Stimulated activated CD8-positive, alpha-beta memory T cell treated with anti-CD3 and anti-CD28 coated beads, Interleukin-15, amount 100 ng/mL, for 1 hour (primary cell): ENCODE measurements at places on chromosomes 2 and 18.
A peak's percentile ranks its signal among the peaks of the same experiment; 100 is the strongest.

DNA sequence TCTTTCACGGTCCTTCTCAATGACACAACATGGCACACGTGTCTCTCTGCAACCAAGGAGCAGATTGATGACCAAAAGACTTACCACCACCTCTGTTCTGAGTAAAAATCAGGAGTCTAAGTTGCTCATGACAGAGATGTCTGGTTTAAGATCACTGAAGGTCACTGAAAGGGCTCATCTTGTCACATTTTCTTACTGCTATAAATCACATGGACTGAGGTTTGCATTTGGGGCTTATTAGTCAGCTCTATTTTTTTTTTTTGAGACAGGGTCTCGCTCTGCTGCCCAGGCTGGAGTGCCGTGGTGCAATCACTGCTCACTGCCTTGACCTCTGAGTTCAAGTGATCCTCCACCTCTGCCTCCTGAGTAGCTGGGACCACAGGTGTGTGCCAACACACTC is 19.4 kb downstream of the CFLAR start:
- no peak for DNase-seq

- no peak for DNase-seq
Measured at GRCh38 chr2:176135035-176135440, 5.5 kb downstream of the HOXD8 start.

DNA sequence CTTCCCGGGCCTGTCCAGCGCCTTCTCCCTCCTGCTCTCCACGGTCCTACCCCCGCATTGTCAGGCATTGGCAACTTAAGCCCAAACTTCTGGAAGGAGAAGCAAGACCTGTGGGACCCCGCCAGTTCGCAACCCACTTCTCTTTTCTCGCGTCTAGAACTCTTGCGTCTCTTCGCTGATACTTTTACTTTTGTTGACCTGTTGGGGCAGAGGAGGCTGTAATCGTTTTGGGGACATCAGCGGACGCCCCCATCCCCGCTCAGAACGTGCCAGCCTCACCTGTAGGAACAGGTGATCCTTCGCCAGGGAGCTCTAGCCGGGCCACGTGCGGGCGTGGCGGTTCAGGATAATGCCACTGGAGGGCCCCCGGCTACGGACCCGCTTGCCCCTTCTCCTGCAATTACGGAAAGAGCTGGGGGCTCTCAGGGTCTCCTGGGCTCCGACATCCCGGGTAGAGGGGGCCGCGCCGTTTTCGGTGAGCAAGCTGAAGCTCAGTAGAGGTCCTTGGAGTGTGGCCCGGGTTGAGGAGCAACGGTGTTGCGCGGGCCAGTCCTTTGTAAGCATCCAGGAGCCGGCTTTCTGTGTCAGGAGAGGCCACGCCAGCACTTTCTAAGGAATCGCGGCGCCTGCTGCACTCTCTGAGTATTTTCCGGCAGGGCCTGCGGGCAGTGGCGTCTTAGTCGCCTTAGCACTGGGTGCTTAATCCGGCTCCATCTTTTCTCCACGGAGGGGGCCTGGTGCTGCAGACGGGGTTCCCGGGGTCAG is 1.6 kb downstream of the MTCL1 start:
- DNase-seq, result no peak

GRCh38 chr18:79951545-79952455 is at the start of gene SLC66A2:
Gene SLC66A2, minus strand, starts transcription at chr18:79951653. Its CDS starts 727 bp downstream, at chr18:79950926.
- peak; percentile 94 for DNase-seq

GRCh38 chr2:6872394-6872793 is 5.2 kb upstream of the RSAD2 start:
- no peak for DNase-seq

DNA sequence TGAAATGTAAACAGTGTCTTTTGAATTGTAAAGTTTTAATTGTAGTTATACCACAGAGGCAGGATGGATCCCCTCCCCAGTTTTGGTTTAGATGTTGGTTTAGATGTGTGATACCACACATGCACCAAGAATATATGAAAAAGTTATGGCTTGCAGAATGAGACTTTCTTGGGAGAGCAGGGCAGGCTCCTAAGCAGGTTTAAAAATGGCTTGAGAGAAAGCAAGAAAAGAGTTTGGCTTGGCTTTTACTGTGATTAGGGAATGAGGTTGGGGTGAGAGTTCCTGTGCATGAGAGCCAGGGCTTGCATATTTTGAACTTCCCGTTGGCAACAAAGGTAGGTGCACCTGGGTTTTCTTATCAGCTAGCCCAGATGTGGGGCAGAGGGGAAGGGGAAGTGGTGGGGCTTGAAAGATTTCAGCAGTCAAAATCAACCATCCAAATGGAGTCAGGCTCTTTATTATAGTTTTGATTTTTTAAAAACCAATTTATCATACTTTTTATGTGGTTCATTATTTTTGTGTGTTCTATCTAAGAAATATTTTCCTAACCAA is 246.9 kb downstream of the MTX2 start:
- no peak for DNase-seq

- DNase-seq, result no peak
Measured at GRCh38 chr2:2867397-2867979, 510.1 kb downstream of the EIPR1 start.

GRCh38 chr2:213232649-213233437 is 51.4 kb upstream of the SPAG16 start:
- peak; percentile 18 for DNase-seq

- DNase-seq, result no peak
Measured at GRCh38 chr2:2041256-2041824, 289.7 kb downstream of the MYT1L start.

DNA sequence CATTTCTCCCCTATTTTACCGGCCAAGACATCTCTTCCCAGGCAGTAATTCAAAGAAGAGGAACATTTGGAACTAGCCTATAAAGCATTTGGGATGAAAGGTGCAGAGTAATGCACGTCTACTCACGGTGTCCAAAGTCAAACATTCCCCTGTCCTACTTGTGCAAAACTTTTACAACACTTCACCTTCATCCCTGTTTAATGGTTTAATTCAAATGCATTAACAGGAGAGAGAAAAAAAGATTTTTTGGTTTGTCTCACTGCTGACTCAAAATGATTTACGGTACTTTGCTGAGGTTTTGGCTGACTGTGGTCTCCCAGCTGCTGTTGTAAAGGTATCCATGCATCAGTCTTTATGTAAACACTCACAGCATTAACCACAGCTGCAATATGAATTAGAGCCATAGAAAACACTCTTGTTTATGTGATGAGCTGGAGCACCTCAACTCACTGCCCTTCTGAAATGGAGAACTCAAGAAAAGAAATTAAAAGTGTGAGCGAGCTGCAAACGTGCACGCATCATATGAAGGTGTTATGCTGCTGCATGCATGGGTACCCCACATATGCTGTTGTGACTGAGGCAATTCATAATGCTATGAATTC is 220.5 kb downstream of the PIEZO2 start:
- no peak for DNase-seq

- DNase-seq, result no peak
Measured at GRCh38 chr18:9552191-9552590, 62.2 kb downstream of the PPP4R1 start.

GRCh38 chr18:59700535-59700967 is 3.3 kb upstream of the CCBE1 start:
- no peak for DNase-seq

- DNase-seq, result no peak
Measured at GRCh38 chr18:4453874-4454536, 1.1 kb downstream of the DLGAP1 start.

DNA sequence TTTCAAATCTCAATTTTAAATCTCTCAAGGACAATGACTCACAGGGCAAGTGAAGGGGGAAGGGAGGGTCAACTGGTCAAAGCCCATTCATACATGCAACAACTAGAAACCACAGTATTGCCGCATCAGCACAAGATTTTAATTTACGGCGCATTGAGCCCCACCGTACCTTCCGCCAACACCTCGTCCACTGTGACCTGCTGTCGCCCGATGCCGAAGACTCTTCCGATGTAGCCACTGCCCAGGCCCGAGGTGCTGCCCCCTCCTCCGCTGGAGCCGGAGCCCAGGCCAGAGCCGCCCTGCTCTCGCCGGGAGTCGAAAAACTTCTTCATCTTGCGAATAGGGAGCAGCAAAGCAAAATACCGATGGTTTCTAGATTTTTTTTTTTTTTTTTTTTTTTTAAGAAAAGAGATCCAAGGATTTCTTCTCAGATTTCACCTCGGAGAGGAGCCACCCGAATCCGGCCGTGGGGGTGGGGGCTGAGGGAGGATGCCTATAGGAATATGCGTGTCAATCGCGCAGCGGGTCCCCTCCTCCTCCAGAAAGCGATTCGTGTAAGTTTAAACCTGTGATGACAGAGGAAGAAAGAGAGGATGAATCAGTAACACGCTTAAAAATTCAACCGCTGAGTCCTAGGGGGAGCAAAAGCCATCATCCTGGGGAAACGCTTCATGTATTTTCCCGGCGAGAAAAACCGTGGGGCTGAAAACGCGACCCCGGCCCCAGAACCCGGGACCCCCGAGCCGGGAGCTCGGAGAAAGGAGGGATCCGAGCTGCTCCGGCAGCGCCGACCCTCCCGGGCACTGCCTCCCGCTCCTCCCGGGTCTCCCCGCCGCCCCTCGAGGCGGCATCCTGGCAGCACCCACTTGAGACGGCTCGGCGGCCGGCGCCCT is 584 bp downstream of the AAK1 start:
- DNase-seq, result no peak

DNA sequence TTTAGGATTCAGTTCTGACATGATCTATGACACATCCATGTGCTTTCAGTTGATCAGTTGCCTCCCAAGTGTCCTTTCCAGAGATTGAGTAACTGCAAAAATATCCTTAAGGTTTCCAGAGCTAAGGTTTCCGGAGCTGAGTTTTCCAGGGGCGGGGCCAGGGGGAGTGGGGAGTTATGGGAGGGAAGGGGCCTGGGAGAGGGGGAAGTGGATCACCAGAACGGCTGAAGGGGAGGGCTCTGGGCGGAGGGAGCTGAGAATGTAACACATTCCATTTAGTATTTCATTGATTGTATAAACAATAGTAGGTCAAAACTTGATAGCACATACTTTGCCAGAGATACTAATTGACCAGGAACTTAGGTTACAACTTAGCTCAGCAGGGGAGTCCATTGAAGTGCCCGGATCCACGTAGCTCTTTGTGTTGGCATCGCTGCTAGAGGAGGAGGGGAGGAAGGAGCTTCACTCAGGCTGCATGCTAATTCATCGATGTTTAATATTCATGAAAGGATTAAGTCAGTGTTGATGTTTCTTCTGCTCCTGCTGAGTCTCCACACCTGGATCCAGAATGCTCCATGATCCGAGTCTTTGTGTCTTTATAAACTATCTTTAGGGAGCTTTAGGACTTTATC is 289.8 kb downstream of the ALPK2 start:
- DNase-seq, result no peak

GRCh38 chr2:71336384-71336783 is 4.8 kb downstream of the ZNF638 start:
- no peak for DNase-seq

DNA sequence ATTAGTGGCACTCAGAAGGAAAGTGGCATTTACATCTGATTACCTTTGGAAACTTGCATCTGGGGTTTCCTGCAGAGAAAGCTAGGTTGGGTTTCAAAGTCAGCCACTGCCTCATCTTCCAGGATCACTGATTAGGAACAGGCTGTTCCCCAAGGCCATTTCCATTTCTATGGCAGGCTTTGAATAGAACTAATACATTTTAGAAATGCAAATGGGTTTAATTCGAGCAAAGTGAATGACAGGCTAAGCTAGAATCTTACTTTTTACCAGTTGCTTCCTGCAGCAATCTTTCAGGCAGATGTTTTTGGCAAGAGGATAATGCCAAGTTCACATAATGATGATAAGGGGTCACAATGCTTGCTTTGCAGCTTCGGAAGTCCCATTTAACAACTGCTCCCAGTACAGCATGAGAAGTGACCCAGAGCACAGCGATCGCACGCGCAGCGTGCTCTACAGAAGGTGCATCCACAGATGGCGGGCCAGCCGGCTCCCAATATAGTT is 336.7 kb downstream of the LPIN1 start:
- DNase-seq, result no peak

- no peak for DNase-seq
Measured at GRCh38 chr18:23716516-23716915, 27.3 kb downstream of the LAMA3 start.

DNA sequence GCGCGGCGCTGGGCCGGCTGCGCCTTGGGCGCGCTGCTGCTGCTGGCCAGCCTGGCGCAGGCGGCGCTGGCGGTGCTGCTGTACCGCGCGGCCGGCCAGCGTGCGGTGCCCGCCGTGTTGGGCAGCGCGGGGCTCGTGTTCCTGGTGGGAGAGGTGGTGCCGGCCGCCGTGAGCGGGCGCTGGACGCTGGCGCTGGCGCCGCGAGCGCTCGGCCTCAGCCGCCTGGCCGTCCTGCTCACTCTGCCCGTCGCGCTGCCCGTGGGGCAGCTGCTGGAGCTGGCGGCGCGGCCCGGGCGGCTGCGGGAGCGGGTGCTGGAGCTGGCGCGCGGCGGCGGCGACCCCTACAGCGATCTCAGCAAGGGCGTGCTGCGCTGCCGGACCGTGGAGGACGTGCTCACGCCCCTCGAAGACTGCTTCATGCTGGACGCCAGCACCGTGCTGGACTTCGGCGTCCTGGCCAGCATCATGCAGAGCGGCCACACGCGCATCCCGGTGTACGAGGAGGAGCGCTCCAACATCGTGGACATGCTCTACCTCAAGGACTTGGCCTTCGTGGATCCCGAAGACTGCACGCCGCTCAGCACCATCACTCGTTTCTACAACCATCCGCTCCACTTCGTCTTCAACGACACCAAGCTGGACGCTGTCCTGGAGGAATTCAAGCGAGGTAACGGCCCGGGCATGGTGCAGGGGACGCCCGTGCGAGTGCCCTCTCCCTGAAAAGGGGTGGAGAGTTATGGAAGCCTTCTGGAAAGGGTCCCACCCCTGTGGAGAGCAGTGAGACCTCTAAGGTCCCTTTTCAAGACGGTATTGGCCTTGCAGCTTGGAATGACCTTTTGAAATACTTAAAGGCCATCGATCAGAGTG is 1.0 kb downstream of the CNNM3 start:
- no peak for DNase-seq

GRCh38 chr2:96835830-96836229 is 8.0 kb downstream of the ANKRD23 start:
- no peak for DNase-seq
